Renal cortex interstitium (tissue), 15 donors: ENCODE measurements at places on chromosomes 1 and 21. TPM values are rescaled to one million over a fixed set of nuclear protein-coding genes. Genes with fewer than 3 reads are reported as not detected.

The CLCNKA gene
- polyA plus RNA-seq = 13.0 TPM

The FAM72D gene
- polyA plus RNA-seq = 2.2 TPM

The CD46 gene
- polyA plus RNA-seq = 268 TPM

The CENPF gene
- polyA plus RNA-seq = 112 TPM

The LRRC39 gene
- polyA plus RNA-seq = 1.8 TPM

The IRF6 gene
- polyA plus RNA-seq = 15.1 TPM

- no peak for DNase-seq
Measured at GRCh38 chr21:34935452-34935851, 113.7 kb downstream of the RUNX1 start.

DNA sequence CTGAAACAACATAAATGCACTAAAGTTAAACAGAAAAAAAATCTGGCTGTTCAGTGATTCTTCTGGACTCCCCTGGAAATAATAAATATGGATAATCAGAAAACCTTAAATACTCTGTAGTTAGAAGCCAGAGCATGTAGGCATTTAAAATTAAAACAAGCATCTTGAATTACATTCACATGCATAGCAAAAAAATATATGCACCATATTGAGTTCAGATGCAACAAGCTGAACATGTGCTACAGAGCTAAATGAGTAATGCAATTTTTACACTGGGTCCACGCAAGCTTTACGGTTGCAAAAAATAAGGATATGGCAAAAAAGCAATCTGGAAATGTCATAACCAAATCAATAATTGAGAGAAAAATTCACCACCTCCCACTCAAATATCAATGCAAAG, 11.5 kb upstream of the KCNT2 start:
- DNase-seq = no peak

GRCh38 chr1:107213225-107213624, 72.4 kb downstream of the NTNG1 start:
- no peak for DNase-seq

- DNase-seq = no peak
Measured at GRCh38 chr1:219798283-219799030, 129.9 kb downstream of the SLC30A10 start.

GRCh38 chr1:152505083-152505482, 5.5 kb upstream of the LCE5A start:
- DNase-seq = no peak

- DNase-seq = no peak
Measured at GRCh38 chr1:90361026-90361425, 356.1 kb downstream of the BARHL2 start.

- no peak for DNase-seq
Measured at GRCh38 chr1:38831731-38832369, 27.7 kb downstream of the RRAGC start.

DNA sequence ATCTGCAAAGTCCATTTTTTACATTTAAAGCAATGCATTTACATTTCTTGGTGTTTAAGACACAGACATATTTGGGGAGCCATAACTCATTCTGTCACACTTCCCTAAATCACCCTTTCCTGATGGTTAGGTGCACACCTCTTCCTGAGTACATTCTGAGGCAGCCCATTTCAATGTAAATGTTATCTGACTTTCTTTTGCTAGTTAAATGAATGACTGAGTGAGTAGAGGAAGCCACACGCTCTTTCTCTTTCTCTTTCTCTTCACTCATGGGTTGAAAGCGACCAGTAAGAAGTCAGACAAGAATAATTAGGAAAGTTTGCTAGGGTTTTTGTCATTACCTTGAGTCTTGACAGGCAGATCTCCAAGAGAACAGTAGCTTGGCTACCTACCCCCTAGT, 143.1 kb downstream of the S1PR1 start:
- DNase-seq = no peak

- DNase-seq = no peak
Measured at GRCh38 chr1:33219886-33220661, 36.2 kb upstream of the ZNF362 start.

- DNase-seq = no peak
Measured at GRCh38 chr1:204448344-204448964, 36.8 kb upstream of the PPP1R15B start.
